ENCODE measurements at places on chromosomes 12 and 14.
A peak's percentile ranks its signal among the peaks of the same experiment; 100 is the strongest.

GRCh38 chr12:86551146-86551571 lies 295.0 kb upstream of the MGAT4C start:
- no peak for DNase-seq

- DNase-seq, result no peak
Observed at GRCh38 chr14:83316356-83316755, 1782.7 kb upstream of the SEL1L start.

GRCh38 chr12:98470469-98471082 lies 44.8 kb upstream of the TMPO start:
- DNase-seq, result no peak

GRCh38 chr12:80235944-80236343 lies 136.6 kb downstream of the OTOGL start:
- peak; percentile 13 for DNase-seq

- no peak for DNase-seq
Observed at GRCh38 chr12:12153596-12153995, 82.9 kb downstream of the BCL2L14 start.

GRCh38 chr12:110230655-110231054 lies 50.4 kb upstream of the ATP2A2 start:
- DNase-seq, result no peak

- peak; percentile 76 for DNase-seq
Observed at GRCh38 chr12:27424631-27425230, 21.8 kb upstream of the SMCO2 start.

GRCh38 chr14:63276016-63276415 lies 42.7 kb downstream of the GPHB5 start:
- DNase-seq, result no peak

DNA sequence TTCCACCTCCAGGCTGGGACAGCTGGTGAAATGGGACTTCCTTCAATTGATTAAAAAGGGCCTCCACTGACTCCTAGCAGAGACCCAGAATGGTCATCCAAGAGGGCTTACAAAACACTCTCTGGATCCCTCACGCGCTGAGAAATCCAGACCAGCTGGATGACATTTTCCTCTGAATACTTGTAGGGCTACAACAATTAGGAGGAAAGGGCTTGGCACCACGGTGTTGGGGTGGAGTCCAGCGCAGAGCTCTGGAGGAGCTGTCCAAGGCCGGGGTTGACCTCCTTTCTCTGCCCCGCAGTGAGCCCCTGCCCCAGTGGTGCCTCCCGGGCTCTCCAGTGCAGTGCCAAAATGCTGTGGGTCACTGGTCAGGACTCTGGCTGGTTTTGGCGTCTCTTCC lies 189.0 kb upstream of the CCND2 start:
- no peak for DNase-seq

DNA sequence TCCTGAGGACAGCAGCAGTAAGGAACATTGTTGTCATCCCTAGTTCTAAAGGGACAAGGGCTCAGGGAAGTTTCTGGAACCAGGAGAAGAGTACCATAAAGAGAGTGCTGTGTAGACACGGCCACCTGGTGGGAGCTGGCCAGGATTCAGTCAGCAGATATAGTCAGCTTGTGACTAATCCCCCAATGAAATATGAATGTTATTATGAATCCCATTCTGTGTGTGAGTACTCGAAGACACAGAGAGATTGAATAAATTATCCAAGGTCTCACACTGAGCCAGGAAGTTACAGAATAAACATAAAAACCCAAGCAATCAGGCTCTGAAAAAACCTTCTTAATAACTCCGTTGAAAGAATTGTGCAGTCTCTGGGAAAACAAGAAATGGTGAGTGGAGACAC lies 1359.5 kb downstream of the AACS start:
- DNase-seq, result no peak

DNA sequence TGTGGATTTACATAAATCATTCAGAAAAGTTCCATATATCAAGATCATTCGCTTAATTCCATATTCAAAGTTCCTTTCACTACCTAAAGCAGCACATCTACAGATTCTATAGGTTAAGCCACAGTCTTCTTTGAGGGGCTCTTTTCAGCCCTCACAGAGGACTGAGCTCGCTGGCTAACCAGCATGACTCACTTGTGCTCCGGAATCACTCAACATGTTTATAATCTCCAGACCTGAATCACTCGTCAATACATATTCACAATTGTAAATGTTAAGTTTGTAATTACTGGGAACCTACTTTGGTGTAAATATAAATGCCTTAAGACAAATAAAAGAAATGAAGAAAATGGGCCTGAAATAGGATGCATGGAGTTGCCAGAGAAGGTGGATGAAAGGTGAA lies 315.7 kb downstream of the TMEM132D start:
- DNase-seq, result no peak

DNA sequence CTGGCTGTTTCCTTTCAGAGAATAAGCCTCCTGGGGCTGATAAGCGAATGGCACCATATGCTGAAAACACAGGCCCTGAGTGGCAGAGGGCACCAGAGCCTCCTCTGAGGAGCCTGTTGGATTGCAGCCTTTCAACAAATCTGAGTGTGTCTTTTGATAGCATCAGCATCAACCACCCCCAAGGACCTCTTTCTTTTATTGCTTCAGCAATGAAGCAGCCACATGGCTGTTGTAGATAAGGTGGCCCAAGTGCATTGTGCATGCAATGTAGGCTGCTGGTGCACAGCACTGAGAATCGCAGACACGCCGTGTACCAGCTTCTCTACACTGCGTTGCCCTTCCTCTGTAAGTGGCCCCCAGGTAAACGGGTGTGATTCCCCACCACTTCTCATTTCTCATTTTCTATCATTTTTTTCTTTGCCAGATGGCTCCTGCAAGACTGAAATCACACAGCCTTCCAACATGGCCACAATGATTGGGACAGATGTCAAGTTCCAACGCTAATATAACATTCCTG lies 191.7 kb downstream of the DAD1 start:
- no peak for DNase-seq

DNA sequence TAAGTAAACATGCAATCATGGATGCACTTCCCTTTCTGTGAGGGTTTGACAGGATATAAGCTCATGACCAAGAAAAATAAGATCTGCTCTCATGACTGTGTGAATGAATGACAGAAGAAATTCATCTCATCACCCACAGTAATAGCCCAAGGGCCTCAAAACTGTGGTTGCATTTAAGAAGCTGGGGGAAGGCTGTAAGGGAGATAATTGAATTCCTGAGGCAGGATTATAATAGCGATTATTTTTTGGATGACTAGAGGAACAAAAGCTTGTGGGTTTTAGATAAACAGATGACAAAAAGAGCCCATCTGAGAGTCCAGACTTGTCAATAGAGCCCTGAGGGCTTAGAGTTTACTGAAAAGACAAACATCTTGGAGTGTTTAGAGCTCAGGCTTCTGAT lies 161.2 kb downstream of the NTF3 start:
- peak; percentile 46 for DNase-seq

DNA sequence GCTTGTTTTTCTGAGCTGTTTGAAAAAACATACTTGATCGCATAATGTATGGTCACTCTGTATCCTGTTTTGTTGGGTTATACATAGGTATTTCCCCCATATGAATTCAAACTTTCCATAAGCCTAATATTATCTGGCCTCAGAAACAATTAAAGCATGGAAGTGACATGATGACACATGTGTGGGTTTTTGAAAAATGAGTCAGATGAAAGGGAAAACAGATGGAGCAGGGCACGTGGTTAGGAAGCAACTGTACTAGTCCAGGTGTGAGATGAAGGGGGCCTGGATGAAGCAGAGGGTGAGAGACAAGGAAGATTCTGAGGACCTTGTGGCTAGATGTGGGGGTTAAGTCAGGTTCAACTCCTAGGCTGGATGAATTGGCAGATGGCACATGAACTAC lies 92.7 kb upstream of the DNM1L start:
- peak; percentile 40 for DNase-seq

GRCh38 chr12:9104767-9105423 lies 10.8 kb downstream of the A2M start:
- no peak for DNase-seq

- no peak for DNase-seq
Observed at GRCh38 chr12:3389986-3390385, 101.0 kb upstream of the PRMT8 start.

DNA sequence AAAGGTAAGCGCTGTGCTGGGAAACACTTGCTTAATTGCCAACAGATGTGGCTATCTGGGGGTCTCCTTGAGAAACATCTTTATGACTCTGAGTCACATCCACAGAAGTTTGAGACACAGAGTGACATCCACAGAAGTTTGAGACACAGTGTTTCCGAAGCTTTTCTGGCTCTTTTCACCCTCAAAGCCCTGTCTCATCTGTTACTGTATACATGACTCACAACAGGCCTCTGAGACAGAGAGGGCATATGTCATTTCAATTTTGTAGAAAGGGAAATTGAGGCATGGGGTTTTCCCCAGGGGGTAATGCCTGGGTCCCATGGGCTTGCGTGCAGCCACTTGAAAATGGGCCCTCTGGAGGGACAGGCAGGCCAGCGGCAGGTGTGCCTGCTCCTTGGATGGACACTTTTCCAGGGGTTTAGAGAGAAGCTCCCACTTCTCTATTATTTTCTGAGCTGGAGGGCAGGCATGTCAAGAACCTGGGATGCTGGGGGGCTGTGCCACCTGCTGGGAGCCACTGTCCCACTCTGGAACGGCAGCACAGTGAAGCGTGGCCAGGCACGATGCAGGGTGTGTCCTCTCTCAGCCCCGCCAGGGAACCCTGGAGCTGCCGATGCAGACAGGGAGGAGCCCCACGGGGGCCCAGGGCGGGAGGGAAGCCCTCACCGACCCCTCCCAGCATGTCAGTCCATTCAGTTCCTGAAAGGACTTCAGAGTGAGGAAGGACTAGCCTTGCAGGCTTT lies 111.3 kb upstream of the FKBP4 start:
- DNase-seq, result no peak

DNA sequence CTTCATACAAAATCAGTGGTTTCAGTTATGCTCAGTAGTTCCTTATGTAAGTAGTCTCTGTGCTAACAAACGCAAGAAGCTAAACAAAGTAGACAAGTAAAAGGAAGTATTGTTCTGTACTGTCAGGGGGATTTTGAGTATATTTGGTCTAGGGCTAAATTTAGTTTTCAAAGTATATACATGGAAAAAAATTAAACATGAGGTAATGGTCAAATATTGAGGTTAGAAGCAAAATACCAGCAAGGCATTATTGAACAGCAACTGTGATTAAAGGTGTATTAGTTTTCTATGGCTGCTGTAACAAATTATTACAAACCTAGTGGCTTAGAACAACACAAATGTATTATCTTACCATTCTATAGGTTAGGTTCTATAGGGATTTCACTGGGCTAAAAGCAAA lies 18.8 kb downstream of the GNG2 start:
- no peak for DNase-seq

- no peak for DNase-seq
Observed at GRCh38 chr12:89059721-89060541, 292.4 kb downstream of the DUSP6 start.

Data from fibroblast of skin of scalp (primary cell).